ENCODE measurements at places on chromosomes 12 and 14.

GRCh38 chr12:75685617-75686225, 174.3 kb upstream of the KRR1 start:
- no peak for DNase-seq

DNA sequence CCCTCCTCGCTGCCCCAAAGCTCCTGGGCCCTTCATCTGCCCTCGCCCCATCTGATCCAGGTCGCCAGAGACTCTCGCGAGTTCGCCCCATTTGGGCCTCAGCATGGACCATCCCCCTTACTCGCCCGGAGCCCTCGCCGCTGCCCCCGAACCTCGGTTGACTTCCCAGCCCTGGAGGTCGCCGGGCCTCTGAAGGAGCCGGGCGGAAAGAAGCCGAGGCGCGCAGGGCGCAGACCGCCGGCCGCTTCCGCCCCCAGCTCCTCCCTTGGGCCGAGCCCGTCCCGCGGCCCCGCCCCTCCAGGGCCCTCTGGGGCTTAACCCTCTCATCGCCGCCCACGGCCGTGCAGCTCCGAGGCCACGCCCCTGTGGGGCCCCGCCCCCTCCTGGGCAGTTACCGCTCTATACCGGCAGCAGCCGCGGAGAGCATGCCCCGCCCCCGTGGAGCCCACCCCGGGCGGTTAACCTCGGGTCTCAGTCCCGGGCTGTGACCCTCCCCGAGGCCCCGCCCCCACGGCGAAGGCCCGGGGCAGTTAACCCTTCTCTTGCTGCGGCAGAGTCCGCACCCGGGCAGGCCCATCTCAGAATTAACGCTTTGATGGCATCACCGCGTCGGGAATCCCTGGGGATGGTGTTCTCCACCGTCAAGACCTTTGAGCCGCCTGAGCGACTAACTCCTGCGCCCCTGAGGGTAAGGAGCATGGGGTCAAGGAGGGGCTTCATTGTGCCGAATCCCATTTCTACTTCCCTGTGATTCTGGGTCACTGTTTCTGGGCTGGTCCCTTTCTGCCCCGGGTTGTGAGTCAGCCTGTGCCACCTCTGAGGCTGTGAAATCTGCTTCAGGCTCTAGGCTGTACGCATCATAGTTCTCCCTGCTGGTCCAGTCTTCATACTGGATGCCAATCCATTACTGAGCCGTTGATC, at the start of gene SPSB2:
TSS of gene SPSB2 (minus strand) at position 210 of the 921 bp plus-strand sequence. CDS start 402 bp downstream, outside the sequence.
- peak; percentile 99 for DNase-seq

- no peak for DNase-seq
Measured at GRCh38 chr12:57622293-57623245, 10.4 kb downstream of the B4GALNT1 start.

- no peak for DNase-seq
Measured at GRCh38 chr12:9367201-9367600, 159.0 kb upstream of the PZP start.

- no peak for DNase-seq
Measured at GRCh38 chr12:9273276-9273675, 65.1 kb upstream of the PZP start.

DNA sequence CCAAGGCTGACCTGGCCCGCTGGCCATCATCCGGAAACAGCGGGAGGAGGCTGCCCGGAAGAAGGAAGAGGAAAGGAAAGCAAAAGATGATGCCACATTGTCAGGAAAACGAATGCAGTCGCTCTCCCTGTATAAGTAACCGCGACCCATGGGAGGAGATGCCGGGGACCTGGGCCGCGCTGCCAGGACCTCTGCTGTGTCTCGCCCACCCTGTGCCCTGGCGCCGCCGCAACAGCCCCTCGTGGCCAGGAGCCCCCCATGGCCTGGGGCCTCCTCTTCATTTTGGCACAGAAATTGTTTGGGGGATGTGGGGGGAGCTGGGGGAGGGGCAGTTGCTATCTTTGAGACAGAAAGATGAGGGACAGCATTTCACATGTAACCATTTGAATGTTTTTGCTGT, 16.5 kb downstream of the HSPB8 start:
- no peak for DNase-seq
